CD4-positive, alpha-beta T cell treated with Interleukin-17A for 4 hours (primary cell): ENCODE measurements at places on chromosomes 7 and 10.

DNA sequence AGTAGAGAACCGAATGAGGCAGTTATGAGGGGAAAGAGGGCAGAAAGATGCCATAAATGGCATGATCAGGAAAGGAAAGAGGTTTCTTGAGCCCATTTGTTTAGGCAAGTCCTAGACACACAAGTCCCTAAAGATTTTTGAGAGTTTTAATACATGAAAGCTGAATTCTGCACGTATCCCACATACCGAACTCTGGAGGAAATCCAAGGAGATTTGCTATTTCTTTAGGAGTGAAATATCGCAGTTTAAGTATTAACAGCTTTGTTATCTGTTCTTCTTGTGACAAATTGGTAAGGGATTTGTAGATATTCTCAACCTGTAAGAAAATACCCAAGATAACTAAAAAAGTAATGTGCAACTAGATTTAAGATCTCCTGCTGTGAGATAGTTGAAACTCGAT lies 23.7 kb upstream of the CUBN start:
- no peak for DNase-seq

DNA sequence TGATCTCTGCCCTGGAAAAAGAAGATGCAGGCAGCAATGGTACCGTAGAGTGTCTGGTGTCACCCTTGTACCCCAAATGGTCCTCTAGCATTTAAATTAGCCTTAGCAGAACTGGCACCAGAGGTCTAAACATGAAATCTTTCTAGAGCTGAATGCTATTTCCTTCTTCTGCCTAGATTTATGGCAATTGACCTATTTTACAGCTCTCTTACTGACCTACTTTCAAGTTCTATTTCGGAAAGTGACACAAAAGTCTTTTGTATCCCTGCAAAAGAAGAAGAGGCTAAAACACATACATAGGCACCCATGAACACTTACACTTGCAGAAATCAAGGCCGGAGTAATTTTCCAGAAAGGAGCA lies 10.1 kb upstream of the ADAM12 start:
- no peak for DNase-seq

DNA sequence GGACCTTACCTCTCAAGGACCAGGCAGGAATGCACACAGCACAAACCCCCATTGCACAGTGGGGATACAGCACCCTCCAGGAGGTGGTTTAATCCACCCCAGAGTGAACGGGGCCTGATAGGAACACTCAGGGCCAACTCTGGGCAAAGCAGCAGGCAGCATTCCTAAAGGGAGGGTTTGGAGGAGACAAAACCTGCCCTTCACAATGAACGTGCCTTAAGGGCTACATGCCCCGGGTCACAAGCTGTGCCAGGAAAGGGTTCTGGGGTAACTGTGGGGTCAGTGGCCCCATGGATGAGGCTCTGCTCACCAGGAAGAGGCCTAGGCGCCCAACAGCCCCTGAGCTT lies 1.1 kb downstream of the GPRIN2 start:
- DNase-seq: no peak

GRCh38 chr7:150621376-150621775 lies 10.8 kb downstream of the GIMAP6 start:
- DNase-seq: peak; percentile 32

DNA sequence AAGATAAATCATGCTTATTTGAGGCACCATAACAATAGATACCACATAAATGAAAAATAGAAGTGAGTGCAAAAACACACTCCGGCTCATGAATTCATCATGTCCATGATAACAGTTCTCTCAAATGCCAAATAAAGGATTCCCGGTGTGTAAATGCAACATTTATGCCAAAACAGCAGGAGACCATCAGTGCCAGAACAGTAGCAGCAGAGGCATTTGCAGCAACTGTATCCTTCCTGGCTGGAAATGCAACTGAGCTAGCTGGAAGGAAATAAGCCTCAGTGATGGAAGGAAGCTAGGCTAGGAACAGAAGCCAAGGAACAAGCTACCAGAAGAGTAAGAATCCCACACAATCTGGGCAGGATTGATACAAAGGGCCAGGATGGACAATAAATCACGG lies 79.9 kb upstream of the THSD7A start:
- no peak for DNase-seq

DNA sequence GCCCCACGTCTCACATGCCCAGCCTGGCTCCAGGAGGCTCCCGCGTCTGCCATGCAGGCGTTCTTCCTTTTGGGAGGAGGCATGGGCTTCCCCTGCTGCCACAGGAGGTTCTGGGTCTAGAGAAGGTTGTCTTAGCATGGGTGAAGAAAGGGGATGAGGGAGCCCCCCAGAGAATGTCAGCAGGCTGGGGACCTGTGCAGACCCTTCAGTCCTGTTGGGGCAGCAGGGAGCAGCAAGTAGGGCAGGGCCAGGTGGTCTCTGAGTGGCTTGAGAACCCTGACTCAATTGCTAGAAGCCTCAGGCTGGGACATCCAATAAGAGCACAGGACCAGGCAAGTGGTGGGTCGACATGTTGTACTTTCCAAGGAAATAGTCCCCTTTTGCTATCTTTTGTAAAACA lies 34.4 kb upstream of the ADCYAP1R1 start:
- DNase-seq: no peak

DNA sequence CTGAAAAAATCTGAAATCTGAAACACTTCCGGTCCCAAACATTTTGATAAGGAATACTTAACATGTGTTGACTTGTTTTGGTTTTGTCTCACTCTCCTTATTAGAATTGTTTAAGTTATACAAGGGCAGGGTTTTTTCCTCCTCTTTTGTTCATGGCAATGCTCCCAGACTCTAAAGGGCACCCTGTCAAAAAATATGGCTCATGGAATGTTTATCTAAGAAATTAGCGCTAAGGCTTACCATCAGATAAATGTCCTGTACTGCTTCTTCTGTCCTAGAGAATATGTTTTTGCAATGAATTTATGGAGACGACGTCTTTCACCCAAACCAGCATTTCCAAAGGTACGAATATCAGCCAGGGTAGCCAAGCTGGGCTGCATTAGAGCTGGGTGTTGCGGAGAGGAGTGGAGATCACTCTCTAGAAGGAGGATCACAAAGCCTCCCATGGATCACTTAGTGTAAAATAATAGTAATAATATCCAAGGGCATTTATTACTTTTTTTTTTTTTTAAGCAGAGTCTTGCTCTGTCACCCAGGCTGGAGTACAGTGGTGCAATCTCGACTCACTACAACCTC lies 46.8 kb downstream of the ERLIN1 start:
- no peak for DNase-seq

DNA sequence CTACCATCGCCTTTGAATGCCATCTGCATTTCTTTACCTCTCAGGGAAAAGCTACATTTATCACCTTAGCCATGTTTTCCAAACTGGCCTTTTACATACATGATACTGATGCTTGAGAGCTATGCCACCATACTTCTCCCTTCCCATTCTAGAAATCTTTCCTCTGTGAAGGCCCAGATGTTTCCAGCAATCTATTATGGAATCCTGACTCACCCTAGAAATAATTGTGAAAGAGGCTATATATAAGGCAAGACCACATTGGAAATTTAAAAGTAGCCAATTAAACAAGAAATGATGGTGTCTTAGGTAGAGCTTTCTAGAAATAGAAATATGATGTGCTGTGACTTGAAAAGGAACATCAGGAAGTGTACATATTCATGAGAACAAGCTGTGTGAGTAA lies 389.7 kb downstream of the INHBA start:
- no peak for DNase-seq

GRCh38 chr10:92834986-92835385 lies 13.3 kb upstream of the EXOC6 start:
- no peak for DNase-seq

- no peak for DNase-seq
Measured at GRCh38 chr7:13834328-13834761, 155.1 kb downstream of the ETV1 start.

GRCh38 chr7:157975401-157976372 lies 611.9 kb downstream of the PTPRN2 start:
- no peak for DNase-seq

GRCh38 chr10:44466236-44466635 lies 81.3 kb upstream of the CXCL12 start:
- no peak for DNase-seq

DNA sequence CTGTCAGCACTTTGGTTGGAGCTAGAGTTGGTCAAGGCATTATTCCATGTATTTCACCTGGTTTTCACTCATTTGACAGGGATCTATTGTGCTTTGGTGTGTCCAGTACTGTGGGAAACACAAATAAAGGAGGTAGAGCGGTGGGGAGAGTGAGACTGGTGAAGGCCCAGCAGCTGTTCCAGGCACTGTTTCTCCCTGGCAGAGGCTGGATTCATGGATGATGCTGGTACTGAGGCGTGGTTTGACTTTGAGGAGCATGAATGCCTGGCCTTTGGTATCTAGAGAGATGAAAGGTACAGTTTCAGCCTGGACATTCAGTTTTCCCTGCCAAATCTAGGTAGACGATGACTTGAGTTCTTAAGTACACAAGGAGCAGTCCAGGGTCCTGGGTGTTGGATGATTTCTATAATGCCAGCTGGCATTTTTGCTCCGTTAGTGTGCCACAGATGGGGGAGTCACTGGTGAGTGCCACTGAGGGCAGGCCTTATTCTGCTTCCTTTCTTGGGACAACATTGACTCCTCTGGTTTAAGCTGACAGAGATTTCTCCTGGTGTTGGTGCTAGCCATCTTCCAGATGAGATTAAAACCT lies 162.2 kb upstream of the BMPER start:
- DNase-seq: no peak
